ENCODE measurements at places on chromosomes 5 and 9. TPM values are rescaled to one million over a fixed set of nuclear protein-coding genes. Genes with fewer than 3 reads are reported as not detected.

DNA sequence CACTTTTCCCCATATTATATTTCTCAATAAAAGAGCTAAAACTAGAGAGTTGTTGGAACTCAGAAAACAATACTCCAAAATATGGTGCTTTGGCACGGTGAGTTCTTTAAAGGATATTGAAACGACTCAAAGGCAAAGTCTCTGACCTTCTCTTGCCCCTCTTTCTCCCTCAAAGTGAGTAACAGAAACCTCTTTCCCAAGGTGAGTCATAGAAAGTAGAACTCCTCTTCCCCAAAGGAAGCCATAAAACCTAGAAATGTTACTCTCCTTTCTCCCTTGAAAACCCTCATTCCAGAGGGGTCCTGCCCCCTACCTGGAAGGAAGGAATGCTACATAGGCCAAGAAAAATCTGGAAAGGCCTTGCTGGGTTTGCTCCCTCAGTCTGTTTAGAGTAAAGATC lies 47.5 kb downstream of the RAPGEF6 start:
- no peaks in the 10 kb centered on the region for H3K27me3 ChIP-seq
- peaks cover 5% of the 10 kb centered on the region for H3K4me1 ChIP-seq
- no peak overlapping the region for H3K4me3 ChIP-seq
- H3K36me3 ChIP-seq, result no peaks in the 10 kb centered on the region

- no peak for DNase-seq
- H3K4me1 ChIP-seq, result peaks cover 11% of the 10 kb centered on the region
- no peak overlapping the region for H3K27ac ChIP-seq
- H3K4me3 ChIP-seq, result no peak overlapping the region
Measured at GRCh38 chr9:130786526-130786925, 48.5 kb upstream of the ABL1 start.

DNA sequence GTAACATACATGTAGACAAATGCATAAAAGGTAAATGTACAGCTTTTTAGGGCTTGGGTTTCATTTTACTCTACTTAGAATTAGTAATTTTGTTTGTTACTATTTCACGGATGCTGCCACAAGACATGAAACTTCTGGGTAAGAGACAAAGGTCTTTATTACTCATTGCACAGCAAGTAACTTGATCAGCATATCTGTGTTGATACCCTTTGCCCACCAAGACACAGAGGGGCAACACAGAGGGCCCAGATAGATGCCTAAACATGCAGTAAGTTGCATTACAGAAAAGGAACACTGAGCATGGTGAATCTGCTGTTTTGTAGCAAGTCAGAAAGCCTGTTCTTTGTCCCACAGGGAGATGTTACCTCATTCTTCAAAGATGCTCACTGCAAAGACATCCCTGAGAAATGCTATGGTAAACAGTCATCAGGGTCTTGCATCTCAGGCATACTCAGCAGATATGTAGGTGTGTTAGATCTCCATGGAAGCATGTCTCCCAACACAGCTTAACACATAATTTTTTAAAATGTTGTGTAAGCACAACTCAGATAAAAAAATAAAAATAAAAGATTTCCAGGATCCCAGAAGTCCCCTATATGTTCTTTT lies 10.3 kb downstream of the ITGA2 start:
- no peak for DNase-seq
- H3K27ac ChIP-seq, result no peak overlapping the region

DNA sequence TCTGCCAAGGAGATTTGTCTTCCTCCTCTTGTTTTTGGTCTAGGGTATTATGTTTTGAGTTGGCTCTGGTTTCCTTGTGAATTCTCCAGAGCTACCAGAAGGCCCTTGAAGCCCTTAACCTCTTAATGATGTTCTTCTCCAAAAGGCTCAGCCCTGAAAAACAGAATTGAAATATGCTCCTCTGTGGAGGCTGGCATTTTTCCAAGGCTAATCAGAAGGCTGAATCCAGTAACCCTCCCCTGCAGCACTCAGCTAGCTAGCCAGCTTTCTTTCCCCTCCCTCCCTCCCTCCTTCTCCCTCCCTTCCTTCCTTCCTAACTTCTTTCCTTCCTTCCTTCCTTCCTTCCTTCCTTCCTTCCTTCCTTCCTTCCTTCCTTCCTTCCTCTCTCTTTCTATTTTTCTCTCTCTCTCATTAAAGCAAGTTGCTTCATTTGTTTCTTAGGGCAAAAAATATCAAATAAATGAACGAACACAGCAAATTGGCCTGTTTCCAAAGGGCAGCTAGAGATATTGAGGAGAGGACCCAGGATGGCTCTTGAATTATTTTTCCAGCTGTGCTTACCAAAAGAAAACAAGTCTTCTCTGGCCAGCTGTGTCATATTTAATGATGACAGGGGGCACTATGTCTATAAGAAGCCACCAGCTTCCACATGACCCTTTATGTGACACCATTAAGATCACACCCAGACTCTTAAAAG lies 38.7 kb downstream of the JAKMIP2 start:
- H3K27me3 ChIP-seq, result no peaks in the 10 kb centered on the region
- peaks cover 6% of the 10 kb centered on the region for H3K4me1 ChIP-seq
- H3K27ac ChIP-seq, result no peak overlapping the region
- H3K4me3 ChIP-seq, result no peak overlapping the region

- no peak overlapping the region for H3K4me3 ChIP-seq
- no peaks in the 10 kb centered on the region for H3K36me3 ChIP-seq
- H3K4me1 ChIP-seq, result no peaks in the 10 kb centered on the region
Measured at GRCh38 chr9:76512826-76513225, 53.8 kb downstream of the GCNT1 start.

TAF11L5 gene
- not detected for total RNA-seq

CDH9 gene
- total RNA-seq, result not detected

CSNK1G3 gene
- 55.6 TPM for total RNA-seq
